GM23248 (cell line): ENCODE measurements at places on chromosomes 11 and 22. TPM values are rescaled to one million over a fixed set of nuclear protein-coding genes. Genes with fewer than 3 reads are reported as not detected.

GRCh38 chr11:134391656-134392055 is 20.4 kb downstream of the B3GAT1 start:
- no peak for DNase-seq

DNA sequence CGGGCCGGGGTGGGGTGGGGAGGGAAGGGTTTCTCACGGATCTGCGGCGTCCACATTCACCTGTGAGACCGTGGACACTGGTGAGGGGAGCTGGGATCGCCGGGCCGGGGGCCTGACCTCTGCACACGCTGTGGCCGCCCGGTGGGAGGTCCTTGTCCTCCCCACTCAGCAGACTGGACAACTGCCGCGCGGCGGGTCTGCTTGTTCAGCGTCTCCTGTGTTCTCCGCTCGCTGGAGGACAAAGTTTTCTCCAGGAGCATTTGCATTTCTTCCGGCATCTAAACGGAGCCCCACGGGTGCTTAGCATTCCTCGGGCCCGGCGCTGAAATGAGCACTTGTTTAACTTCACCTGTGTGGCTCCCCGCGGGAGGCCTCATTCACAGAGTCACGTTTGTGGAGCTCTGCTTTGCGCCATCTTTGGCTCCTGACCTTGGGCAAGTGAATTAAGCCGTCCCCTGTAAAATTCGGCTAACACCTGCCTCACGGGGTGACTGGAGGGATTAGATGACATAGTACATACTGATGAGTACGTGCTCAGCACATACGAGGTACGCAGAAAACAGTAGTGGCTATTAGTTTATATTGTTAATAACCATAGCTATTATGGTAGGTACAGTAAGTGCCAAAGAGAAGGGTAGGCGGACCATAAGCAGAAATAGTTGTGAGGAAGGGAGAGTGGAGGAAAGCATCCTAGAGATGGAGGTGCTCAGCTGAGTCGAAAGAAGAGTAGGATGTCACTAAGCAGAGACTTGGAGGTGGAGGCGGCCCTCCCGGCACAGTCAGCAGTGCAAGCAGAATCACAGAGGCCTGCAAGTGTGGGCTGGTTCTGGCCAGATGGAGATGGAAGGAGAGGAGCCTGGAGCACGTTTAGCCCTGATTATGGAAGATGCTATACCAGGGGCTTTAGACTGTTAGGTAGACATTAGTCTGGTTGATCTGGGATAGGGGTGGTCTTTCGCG is 885 bp downstream of the TRMU start:
- peak; percentile 59 for DNase-seq

DNA sequence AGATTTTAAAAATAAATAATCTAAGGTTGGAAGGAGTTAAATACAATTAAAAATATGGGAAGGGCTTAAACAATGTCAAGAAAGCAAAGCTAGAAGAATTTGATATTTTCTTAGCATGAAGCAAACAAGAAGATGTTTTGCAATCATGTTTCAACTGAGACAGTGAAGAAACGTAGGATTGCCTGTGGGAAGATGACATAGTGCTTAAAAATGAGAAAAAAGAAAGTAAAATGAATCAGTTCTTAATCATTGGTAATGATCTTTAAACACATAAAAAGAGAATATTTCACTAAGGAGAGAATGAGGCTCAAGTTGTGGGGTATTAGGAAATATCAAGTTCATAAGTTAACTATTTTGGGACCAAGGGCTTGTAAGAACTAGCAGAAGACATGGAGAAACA is 855.0 kb downstream of the METTL15 start:
- peak; percentile 84 for DNase-seq

DNA sequence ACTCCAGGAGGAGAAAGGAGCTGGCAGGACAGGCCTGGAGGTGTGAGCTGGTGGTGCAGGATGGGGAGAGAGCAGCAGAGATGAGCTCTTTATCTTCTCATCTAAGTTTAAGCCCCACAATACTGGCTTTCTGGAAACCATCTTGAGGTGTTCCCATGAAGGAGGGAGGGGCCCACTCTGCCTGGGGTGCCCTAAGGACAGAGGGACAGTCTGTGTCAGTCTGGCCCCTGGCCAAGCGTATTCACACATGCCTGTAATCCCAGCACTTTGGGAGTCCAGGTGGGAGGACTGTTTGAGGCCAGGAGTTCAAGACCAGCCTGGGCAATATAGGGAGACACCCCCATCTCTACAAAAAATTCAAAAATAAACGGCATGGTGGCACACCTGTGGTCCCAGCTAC is 8.9 kb downstream of the SERHL2 start:
- no peak for DNase-seq

GRCh38 chr11:116861539-116861938 is 24.1 kb upstream of the APOA1 start:
- peak; percentile 80 for DNase-seq

DNA sequence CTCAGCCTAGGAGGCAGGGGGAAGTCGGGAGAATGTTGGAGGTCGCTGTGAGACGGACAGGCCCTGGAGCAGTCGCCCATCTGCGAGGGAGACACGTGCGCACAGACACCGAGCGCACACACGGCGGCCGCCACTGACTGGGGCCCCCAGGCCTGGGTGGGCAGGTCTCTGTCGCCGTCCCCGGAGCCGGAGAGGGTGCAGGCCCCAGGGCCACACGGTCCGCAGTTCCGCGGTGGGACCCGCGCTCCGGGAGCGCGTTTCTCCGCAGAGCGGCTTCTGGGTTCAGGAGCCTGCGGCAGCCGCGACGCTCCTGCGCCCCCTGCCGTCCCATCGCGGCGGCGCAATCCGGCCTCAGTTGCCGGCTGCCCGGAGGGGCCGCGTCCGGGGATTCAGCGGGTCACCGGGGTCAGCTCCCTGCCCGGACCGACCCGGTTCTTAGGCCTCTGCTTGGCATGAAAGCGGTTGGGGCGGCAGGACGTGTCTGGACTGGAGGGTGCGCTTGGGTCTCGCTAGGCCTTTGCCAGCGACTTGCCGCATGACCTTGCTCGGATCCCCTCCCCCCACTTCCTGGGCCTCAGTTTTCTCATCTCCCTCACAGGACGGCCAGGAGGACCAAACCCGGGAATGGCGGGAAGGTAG is 31.2 kb downstream of the PDE2A start:
- peak; percentile 68 for DNase-seq

DNA sequence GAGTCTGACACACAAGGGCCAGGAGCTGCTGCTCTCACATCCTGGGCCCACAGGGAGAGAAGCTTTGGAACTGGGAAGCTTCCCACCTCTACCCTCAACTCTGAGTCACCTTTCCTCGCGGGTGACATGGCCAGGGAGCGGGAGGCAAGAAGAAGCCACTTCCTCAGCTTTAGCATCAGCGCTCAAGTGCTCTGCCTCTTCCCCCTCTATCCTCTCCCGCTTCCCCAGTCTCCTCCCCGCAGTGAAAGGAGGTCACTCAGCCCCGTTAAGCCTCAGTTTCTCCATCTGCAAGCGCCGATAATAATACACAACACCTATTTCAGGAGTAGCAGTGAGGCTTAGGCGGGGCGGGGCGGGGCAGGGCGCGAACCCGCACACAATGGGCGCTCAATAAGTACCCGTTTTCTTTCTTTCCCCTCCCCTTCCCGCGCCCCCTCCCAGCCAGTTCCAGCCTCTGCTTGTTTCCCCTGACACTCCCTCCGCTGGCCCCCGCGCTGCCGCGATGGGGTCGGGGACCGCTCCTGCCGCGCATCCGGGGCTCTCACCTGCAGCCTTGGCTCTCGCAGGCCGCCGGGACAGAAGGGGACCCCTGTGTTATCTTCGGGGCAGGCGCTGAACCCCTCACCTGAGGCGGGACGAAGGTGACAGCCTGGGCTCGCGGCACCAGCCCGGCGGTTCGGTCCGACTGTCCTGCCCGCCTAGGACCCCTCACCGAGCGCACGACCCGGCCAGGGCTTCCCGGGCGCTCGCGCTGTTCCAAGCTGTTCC is 892 bp downstream of the GDPD5 start:
- DNase-seq, result peak; percentile 72

DNA sequence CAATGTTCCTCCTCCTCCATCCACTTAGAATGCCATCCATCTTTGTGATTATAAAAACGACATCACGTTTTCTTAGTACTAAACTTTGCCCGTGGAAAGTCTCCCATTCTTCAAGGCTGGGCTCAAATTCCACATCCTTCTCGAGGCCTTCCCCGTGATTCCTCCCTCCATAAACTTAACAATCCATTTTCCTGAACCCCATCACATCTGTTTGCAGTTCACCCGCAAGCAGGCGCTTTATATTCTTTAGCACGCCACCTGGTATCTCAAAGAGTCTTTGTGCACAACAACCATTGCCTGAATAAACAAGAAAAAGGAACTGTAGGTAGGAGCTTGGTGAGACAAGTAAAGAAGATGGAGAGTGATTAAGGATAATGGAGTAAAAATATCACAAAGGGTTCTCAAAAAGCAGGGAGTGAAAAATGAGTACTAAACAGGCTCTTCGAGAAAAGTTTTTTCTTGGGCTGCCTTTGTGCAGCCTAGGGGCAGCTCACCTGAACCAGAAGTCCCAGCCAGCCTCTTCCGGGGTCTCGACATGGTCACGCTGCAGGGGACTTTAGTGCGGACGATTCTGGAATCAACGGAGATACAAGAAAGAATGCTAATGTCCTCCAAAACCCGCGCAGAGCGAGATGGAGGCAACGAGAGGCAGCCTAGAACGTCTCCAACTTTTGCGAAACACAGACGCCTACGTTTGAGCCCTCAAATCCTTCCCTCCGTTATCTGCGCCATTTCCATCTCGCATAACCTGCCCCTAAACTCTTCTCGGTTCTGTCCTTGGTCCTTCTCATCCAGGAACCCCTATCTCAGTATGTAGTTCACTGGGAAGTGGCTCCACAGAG is 585 bp downstream of the THYN1 start:
- peak; percentile 84 for DNase-seq

DNA sequence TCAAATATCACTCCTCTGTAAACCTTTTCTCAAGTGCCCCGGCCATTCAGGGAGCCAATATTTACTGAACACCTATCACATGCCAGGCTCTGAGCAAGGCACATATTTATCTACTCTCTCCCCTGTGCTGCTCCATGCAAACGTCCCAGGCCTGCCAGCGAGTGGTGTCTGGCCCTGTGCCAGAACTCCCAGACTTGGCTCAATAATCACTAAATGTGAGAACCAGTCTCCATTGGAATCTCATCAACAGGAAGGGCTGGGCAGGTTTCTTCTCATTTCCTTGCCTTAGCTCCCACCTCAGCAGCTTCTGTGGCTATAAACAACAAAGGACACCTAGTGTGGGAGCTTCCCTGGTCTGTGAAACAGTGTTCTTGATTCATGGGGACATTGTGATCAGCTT is 21.7 kb downstream of the RASSF10 start:
- no peak for DNase-seq

Gene SYT12
- 2.8 and 3.3 TPM in 2 replicates for total RNA-seq

Gene INSC
- total RNA-seq, result 0.89 and 1.2 TPM in 2 replicates
